ENCODE measurements at places on chromosomes 2 and 18.

DNA sequence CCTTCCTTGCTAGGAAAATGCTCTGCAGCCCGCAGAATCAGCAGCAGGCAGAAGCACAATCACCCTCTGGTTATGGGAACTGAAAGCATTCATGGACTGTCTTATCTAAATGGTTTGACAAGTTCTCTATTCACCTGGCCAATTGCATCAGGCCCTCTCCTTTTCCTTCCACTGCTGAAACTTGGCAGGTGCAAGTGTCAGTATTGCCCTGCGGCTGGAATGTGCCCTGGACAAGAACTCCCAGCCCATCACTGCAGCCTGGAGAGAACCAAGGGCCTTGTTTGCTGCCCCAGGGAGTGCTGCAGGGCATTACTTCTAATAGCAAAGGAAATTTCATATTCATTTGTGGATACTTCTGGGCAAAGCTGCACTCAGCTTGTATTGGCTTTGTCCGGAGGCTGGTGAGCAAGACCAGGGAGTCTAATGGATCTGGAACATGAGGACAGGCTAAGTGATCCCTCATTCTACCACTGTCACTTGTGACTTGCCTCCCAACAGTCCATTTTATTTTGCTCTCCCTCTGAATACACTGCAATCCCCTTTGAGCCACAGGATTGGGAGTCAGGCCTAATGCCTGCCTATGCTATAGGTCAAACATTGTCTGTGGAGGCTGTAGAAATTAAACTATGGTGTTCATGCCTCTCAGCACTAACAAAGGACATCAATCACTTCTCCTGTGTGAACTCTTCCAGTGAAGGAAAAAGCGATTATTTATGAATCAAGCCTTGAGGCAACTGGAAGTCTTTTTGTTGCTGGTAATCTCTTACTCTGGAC lies 116.9 kb downstream of the LYPD6B start:
- no peak for DNase-seq

DNA sequence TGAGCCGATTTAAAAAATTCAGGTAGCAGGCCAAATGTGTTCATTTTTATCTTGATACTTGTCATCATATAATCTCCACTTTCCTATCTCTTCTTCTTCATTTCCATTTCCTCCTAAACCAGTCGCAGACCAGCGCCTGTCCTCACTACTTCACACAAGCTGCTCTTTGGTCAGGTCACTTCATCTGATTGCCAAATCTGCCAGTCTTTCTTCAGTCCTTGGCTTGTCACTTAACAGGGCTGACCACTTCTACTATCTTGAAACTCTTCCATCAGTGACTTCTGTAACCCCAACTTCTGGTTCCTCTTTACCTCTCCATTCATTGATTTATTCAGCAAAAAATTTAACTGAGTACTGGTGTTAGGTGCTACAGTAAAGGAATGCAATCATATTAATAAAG lies 18.0 kb upstream of the SPRED2 start:
- no peak for DNase-seq

GRCh38 chr2:13260402-13260801 lies 543.7 kb downstream of the TRIB2 start:
- DNase-seq, result no peak

DNA sequence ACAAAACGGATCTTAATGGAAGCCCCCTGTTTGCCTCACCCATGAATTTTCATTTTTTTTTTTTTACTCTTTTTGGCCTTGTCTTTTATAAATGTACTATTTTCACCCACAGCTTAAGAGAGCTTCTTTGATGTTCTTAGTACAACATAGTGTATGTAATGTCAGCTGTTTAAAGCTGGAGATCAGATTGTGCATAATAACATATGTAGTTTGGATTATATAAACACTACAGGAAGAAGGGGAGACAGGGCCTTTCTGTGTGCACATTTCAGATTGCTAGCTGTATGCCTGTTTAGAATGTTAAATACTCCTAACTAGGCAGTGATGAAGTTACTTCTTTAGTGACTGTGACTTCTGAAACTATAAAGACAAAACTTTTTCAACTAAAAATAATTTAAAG lies 2.1 kb upstream of the TANC1 start:
- DNase-seq, result no peak

DNA sequence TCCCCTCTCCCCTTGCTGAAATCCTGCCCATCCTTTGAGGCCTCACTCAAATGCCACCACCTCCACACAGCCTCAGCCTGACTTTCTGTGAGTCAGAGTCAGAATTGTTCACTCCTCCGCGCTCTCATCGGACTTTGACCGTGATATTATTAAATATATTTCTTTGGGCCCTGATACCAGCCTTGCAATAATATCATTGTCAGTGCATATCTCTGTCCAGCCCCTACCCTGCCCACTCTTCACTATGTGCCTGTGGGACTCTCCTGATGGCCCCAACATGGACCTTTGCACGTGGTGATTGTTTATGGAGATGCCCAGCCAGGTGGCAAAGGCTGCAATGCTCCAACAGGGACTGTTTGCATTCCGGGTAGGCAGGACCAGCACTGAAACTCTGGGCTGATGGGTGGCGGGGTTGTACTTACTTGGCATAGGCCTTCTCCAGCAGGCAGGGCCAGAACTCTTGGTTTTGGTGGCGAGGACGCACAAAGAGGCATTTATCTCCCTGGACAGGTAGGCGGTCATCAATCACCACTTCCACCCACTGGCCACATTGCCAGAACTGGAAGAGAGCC lies 37.3 kb downstream of the CAPN13 start:
- no peak for DNase-seq

DNA sequence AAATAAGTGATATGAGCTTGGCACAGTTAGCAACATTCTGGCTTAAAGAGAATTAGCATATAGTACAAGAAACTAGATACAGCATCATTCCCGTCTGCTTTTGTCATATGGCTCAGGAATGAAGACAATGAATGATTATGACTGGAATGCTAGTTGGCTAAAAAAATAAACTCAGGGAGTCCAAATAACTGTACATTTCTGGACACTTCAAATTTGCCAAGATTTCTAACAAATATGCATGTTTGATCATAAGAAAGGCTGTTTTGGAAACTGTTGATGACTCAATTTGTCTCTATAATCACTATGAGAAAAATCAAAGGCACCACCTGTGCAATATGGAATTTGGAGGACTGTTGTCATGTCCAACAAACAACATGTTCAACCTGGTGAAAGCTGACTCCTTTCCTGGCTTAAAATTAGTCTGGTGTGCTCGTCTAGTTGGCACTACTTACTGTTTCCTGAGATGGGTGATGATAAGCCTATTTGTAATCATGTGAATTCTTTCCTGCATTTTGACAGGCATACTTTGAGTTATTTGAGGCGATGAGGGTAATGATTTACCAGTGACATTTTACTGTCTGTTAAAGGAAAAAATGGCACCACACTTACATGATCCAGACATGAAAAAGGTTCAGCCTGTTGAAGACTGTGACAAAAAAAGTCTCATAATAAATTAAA lies 133.9 kb upstream of the CDH20 start:
- no peak for DNase-seq

GRCh38 chr2:64466478-64467085 lies 12.6 kb downstream of the LGALSL start:
- no peak for DNase-seq

DNA sequence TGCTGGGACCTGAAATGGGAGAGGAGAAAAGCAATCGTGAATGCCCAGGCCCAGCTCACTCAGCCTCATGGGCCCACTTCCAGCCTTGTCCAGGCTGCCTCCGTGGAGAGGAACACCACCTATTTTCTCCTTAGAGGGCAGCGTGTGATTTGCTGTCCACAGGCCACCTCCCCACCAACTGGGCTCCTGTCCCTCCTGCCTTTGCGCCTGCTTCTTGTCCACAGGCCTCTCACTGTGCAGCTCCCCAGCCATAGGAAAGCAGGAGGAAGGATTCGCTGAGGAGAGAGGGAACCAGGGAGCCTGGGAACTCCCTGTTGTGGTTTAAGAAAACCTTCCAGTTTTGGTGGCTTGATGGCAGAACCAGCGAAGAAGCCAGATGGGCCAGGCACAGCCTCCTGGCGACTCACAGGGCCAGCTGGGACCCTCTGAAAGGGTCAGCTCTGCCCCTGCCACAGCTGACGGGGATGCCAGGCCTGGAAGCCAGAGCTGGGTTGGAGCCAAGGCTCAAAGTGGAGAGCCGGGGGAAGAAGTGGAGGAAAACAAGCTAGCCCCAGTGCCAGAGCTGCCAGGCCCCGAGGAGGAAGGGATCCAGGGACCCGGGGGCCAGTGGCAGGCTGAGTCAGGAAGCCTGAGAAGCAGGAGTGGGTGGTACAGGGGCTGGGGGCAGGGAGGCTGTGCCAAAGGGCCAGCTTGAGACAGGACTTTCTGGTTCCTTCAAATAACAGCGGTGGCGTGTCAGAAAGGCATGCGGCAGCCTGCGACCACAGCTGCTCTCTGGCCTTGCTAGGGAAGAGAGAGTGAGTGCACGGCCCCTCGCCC lies 9.9 kb downstream of the TMBIM1 start:
- no peak for DNase-seq

DNA sequence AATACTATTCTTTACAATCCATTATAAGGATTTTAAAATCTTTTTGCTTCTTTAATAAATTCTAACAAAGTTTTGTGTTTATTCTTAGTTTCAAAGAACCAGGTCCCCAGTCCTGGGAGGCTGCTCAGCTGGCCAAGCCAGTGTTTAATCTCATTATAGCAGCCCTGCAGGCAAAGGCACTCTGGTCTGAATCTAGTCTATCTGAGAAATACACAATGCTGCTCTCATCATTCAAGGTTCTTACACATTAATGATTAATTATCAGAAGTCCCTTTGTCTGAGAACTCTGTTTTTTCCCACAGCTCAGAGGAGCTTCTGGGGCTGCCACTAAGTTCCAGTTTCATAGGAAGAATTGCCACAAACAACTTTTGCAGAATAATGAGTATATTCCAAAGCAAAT lies 27.7 kb downstream of the KCTD18 start:
- DNase-seq, result no peak

GRCh38 chr2:241105641-241106040 lies 3.6 kb upstream of the MTERF4 start:
- DNase-seq, result no peak

GRCh38 chr2:17104454-17104853 lies 413.8 kb downstream of the RAD51AP2 start:
- no peak for DNase-seq

GRCh38 chr2:68749345-68749744 lies 14.7 kb downstream of the ARHGAP25 start:
- no peak for DNase-seq

DNA sequence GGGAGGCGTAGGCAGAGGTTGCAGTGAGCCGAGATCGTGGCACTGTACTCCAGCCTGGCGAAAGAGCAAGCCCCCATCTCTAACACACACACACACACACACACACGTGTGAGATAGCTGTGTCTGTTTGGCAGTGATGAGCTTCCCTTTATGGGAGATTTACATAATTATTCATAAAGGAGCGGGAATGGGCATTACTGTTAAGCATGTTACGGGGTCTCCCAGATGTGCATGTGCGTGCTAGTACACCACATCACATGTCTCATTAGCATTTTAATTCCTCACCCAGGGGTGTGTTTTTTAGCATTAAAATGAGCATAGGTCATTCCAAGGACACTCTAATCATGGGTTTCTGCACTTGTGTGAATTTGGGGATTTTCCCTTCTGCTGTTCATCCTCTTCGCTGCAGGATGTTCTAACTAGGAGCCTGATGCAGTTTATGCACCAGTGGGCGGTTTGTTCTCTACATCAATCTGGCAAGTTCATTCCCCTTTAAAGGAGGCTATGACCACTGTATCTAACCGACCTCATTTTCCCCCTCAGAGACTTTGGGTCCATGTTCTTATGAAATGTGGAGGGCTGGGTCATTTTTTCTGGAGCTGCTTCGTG lies 1.0 kb upstream of the FAM178B start:
- no peak for DNase-seq
